AG10803 (cell line): ENCODE measurements at places on chromosomes 4 and X.

DNA sequence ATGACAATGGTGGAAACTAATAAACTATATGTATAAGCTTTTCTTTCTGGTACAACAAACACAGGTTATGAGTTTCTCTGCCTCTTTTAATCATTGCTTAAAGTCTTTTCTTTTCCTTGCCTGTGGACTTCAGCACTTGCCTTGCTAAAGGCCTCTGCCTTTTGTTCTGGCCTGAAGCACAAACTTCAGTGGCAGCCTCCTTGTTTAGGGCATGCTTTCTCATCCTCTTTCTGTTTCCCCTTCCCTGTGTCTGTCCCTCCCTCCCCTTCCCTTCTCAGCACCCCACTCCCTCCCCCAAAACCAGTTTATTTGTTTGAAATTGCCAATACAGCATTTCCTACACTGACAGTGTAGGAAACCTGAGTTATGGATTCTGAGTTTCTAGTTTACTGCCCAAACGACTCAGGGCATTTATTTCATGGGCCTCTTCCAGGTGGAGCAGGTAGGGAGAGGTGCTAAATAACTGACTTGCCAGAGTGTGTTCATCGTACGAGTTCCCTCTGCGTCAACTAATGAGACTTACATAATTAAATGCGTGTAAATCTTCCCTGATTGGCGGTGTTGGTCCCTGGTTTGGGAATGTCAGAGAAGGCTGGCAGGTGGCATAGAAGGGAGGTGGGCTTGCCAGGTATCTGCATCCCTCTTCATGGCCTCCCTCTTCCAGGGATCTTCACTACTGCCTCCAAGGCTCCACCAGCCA is 311.0 kb downstream of the FBXW7 start:
- DNase-seq = no peak

DNA sequence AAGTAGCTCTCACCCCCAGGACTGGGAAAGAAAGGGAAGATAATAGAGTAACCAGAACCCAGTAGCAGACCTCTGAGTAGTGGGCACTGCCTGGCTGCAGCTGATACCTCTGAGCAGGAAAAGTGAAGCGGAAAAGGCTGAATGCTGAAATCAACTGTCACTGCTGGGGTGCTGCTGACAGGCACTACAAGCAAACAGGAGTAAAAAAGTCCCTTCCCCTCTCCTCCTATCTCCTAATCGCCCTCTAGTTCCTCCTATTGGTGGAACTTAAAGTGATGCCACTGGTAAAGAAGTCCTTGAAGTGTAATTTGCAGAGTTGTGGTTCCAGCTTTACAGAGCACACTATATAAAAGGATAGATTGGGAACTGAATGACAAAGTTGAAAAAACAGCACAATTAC is 32.8 kb upstream of the GLRB start:
- peak; percentile 36 for DNase-seq

DNA sequence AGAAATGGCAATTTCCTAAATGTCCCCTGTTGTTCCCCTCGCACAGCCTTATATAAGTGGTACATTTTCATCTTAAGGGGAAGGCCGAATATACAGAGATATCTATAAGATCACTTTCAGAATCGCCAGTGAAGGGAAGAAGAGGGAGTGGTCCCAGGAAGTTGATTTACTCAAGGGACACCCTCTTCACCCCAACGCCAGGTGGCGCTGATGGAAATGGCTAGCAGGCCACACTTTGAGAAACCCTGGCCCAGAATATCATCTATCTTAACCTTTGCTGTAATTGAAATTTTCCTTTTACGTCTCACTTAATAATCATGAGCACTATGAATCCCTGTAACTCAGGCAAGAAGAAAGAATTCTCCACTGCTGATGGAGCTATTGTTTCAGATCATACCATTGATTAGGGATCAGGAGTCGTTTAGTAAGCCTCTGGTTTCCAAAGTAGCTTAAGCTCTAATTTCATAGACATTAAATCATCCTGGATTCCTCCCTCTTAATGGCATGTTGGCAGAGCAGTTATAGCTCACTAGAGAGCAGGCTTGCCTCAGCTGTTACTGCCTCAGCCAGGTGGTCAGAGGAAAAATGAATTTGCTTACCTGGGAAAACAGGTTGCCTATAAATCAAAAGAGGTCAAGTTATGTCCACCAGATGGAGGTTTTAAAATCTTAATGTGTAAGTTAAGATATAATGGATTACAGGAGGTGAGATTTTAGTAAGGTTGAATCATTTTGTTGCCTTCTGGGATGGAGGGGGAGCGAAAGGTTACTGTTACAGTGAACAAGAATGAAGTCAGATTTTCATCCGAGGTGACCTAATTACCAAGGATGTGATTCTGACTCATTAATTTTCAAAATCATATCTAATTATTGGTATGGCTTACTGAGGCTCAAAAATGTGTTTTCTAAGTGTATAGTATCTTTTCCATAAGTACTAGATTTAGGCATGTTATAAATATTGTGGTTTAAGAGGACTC is 941.2 kb upstream of the TENM3 start:
- DNase-seq = peak; percentile 47

GRCh38 chr4:158208963-158209640 is 1.2 kb upstream of the TMEM144 start:
- DNase-seq = no peak

DNA sequence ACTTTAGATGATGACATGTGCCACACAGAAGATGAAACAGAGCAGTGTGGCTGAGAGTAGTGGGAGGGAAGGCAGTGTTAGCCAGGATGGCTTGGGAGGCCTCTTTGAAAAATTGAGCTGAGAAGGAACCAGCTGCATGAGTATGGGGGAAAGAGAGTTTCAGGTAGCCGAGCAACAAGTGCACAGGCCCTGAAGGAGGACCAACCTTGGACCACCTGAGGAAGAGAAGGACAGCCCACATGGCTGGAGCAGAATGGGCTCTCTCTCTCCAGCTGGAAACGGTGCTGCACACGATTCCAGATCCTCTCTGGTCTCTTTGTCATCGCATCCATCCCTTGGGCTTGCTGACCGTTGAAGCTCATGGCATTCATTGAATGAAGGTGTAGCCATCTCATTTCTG is 23.9 kb upstream of the BCOR start:
- DNase-seq = no peak

GRCh38 chrX:113954297-113954696 is 629.6 kb upstream of the HTR2C start:
- no peak for DNase-seq

- no peak for DNase-seq
Observed at GRCh38 chr4:46594661-46595060, 204.7 kb upstream of the GABRA2 start.

DNA sequence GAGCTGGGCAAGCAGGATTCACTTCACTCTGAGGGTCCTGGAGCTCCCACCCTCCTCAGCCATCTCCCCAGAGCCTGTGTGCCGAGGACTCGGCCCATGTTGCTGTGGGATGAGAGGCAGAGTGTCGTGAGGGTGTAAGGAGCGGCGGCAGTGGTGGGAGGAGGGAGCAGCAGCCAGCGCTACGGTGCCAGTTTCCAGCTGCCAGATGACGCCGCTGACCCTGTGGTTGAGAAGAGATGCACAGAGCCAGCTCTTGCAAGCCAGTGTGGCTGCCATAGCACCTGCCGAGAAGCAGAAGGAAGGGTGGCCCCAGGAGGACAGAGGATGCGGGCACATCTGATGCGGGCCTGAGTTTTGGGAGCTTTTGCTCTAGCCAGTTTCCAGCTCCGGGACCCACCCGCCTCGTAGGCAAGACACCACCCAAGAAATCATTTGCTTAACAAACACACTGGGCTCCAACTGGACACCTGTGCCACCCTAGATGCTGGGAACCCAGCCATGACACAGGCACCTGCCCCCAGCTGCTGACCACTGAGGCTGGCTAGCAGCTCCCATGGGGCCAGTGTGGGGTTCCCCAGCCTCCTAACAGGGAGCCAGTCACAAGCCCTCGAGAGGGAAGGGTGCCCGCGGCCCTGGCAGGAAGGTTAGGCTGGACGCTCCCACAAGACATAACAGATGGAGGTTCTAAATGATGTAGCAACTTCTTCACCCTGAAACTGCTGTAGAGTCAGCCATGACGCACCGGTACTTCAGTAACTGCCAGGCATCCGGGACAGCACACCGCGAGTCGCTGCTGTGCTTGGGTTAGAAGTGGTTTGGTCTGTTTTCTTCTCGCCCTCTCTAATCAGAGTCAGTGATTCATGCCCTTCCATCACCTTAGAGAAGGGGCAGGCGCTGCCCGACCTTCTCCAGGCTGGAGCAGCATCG is 8.9 kb downstream of the MSANTD1 start:
- peak; percentile 36 for DNase-seq

DNA sequence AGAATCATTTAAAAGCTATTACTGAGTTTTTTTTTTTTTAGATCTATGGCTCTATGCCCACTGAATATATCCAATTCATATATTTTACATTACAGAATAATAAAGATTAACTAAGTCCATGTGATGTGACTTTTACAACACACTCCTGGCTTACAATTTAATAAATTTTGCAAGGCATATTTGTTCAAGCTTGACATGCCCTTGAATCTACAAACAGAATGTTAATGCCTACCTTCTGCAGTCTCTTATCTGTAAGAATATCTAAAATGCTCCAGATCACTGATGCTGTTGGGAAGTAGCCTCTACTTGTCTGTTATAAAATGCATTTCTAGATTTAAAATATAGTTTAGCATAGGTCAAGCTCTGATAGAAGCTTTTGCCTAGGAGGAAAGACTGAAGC is 100.7 kb upstream of the RASGEF1B start:
- no peak for DNase-seq

DNA sequence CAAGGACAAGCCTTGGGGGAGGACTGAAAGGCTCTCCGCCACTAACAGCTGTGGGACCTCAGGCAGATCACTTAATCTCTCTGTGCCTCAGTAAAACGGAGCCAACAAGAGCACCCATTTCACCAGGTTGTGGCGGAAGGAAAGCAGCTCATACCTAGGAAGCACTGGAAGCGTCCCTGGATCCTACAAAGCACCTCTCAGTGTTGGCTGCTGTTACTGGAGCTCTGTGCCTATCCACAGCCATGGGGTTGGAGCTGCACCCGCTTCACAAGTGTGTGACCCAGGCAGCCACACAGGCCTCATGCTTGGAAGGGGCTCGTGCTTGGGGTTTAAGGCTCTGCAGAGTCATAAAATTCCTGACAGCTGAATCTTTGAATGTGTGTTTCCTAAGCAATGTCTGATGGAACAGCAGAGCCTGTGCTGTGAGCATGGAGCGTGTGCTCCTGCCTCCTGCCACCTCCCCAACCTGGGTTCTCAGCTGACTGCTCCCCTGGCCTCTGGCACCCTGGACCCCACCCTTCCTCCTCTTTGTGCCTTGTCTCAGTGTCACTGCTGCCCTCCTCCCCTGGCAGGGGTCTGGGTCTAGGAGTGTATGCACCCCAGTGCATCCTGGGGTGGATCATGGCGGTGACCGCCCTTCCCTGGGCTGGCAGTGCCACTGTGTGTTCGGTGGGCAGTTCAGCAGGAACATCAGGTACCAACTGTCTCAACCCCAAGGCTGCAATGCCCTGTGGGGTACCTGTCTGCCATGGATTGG is 14.4 kb upstream of the MAN2B2 start:
- peak; percentile 54 for DNase-seq

GRCh38 chrX:103932133-103932532 is 30.3 kb upstream of the TMSB15B start:
- DNase-seq = no peak

DNA sequence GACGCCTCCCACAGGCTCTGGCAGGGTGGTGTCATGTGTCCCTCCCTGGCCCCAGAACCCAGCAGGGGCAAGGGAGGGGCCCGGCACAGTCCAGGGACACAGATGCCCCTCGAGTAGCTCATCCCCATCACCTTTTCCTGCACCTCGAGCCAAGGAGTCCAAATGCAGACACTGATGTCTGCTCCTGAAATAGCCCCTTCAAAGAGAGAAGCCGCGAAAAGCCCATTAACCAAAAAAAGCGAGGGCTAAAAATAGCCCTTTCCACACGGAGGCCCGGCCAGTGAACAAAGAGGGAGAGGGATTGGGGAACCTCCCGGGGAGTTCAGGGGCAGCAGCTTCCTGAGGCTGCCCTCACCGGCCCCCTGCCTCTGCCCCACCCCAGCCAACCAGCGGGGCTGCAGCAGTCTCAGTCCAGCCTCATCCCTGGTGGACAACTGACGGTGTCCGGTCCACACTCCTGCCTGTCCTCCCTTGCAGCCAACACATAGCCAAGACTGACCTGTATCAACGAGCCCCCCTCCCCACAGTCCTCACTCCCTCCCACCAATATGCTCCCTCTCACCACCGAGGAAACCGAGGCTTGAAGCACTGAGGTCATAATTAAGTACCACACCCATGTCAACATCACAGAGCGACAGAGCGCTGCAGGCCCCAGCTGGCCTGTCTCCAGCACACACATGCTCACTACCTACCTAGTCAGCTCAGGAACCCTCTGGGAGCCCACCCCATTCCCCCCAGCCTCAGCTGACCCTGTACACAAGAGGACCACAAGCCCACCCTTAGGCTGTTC is 23.9 kb downstream of the WDR1 start:
- DNase-seq = no peak

GRCh38 chrX:37348971-37349220 is 268 bp upstream of the PRRG1 start:
- DNase-seq = no peak
